ENCODE measurements at places on chromosomes 4 and X.

GRCh38 chr4:88985088-88985773 is 71.8 kb downstream of the FAM13A start:
- DNase-seq, result no peak

DNA sequence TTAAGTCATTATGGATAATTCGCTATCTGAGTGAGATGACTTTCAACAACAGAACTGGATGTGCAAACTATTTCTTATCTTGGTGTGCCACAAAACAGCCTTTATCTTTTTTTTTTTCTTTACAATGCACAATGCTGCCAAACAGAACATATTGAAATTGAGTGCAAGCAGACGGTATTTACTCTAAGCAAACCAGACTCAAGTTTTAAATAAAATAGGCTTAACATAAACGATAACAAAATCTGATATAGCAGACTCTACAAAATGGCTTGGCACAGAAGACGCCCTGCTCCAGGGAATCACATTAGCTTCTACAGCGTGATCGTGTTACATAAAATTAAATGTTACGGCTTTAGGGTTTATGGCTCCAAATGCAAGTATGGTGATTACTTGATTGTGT is 9.6 kb upstream of the STK32B start:
- DNase-seq, result no peak

DNA sequence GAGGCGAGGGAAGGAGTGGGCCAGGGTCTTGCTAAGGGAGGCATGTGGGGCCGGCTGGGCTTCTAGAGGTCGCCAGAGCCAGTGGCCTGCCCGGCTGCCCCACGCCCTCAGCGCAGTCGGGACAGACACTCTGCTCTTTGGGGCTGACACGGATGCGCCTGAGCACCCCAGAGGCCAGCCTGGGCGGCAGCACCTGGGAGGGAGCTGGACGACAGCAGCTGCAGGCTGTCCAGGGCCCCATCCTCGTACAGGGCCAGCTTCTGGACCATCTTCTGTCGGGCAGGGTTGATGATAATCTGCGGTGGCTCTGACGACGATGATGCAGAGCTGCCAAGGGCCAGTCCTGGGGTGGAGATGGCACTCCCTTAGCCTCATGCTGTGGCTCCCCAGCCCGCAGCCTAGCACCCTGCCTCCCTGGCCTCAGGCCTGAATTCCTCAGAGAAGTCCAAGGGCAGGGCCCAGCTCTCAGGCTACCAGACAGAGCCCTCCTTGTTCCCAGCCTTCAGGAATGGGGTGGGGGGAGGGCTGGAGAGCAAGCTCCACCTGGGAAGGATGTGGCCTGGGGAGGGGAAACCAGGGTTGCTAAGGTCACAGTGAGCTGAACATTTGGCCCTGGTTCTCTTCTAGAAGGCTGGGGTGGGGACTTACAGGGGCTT is 7.2 kb downstream of the IRAK1 start:
- no peak for DNase-seq

- no peak for DNase-seq
Measured at GRCh38 chr4:188399834-188400233, 260.6 kb downstream of the TRIML1 start.

- DNase-seq, result no peak
Measured at GRCh38 chr4:52945326-52945898, 83.3 kb downstream of the RASL11B start.

DNA sequence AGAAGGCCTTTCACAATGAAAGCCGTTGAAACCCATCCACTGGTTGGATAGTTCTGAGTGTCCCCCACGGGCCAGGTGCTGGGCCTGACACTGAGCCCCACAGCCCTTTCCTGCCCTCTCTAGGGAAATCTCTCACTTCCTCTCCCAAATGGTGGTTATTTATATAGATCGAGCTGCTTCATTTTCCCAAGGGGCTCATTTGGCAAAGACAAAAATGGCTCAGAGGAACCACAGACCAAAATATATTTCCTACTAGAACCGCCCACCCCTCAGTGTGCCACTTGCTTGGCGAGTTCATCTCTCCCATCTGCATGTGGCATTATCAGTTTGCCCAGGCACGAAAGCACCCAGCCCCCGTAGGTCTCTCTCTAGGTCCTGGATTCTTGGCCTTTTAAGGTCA is 53.3 kb upstream of the STIM2 start:
- DNase-seq, result no peak

DNA sequence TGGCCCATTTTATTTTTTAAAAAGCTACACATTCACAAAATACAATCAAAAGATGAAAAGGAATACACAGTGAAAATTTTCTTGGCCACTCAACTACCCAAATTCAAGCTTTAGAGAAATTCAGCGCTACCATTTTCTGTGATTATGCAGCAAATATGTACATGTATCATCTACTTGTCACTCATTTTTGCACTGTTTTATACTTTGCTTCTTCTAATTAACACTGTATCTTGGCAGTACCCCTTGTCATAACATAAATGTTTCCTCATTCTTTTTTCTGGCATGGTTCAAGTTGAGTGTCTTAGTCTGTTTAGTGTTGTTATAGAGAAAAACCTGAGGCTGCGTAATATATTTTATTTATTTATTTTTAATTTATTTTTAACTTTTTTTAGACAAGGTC is 15.7 kb upstream of the PPID start:
- no peak for DNase-seq

GRCh38 chrX:84363051-84363450 is 139.2 kb downstream of the HDX start:
- DNase-seq, result no peak

- no peak for DNase-seq
Measured at GRCh38 chrX:12452268-12452667, 314.0 kb downstream of the FRMPD4 start.

- no peak for DNase-seq
Measured at GRCh38 chr4:76655566-76656479, 220.8 kb downstream of the SHROOM3 start.

- DNase-seq, result no peak
Measured at GRCh38 chr4:98691588-98691987, 33.2 kb upstream of the TSPAN5 start.

- peak; percentile 19 for DNase-seq
Measured at GRCh38 chrX:8738588-8739189, 6.8 kb upstream of the ANOS1 start.

- no peak for DNase-seq
Measured at GRCh38 chr4:172035562-172035961, 222.4 kb downstream of the GALNTL6 start.

DNA sequence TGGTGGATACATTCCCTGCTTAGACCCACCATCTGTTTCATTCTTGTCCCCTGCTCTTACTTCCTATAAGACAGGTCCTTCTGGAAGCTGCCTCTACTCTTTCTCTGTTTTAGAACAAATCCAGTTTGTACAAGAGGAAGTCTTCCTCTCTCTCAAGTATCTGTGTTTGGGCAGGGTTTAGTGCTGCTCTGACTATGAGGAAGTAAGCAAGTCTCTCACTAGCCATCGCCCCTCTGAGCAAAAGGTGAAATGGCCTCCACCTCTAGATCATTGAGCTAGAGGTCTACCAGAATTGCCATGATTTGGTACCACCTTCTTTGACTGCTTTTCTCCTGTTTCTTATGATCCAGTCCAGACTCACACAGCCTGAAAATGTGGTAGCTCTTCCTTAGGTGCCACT is 8.4 kb downstream of the BTK start:
- no peak for DNase-seq

- no peak for DNase-seq
Measured at GRCh38 chr4:29540439-29541102, 1179.6 kb upstream of the PCDH7 start.

DNA sequence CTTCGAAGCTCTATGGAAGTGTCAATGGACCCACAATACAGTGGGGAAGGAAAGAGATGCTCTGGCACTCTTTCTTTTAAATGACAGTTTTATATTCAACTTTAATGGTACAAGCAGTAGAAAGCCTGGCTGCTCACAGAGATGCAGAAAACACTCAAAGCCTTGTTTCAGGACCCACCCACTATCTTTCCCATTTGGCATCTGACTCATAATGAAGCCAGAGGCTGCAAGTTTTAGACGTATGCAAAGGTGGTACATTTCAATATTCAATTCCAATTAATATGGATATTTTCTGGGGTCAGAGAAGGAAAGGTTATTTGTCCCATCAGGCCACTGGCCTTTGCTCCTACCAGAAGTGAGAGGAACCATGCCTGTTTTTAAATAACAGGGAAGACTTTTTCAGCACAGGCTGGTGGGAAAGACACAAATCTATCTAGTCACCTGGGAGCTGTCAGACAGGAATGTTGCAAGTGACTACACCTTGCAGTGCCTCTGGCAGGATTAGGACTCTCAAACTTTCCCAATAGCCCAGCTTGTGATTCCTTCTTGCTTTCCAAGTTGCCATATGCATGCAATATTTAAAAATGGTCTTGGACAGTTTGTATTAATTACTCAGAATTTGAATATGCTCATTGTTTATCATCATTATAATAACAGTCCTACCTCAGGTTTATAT is 70.0 kb upstream of the RAB40AL start:
- DNase-seq, result no peak

- peak; percentile 49 for DNase-seq
Measured at GRCh38 chrX:120309873-120310705, 1.2 kb downstream of the TMEM255A start.

DNA sequence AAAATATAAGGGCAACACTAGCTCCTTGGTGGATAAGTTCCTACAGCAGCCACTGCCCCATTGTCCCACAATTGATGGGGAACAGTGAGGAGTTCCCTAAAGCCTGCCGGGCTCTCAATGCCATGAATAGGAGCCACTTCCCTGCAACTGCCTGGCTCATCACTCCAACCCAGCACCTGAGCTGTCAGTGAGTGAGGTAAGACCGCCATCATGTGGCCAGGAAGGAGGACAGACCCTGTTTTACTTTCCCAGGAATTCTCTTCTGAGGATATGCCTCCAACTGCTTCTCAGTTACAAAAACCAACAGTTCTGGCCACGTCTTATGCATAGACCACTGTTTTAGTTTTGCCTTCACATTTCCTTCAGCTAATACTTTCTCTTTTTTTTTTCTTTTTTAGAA is 45.5 kb downstream of the SRPX start:
- DNase-seq, result no peak

GRCh38 chr4:107519053-107519452 is 201.0 kb downstream of the PAPSS1 start:
- no peak for DNase-seq

DNA sequence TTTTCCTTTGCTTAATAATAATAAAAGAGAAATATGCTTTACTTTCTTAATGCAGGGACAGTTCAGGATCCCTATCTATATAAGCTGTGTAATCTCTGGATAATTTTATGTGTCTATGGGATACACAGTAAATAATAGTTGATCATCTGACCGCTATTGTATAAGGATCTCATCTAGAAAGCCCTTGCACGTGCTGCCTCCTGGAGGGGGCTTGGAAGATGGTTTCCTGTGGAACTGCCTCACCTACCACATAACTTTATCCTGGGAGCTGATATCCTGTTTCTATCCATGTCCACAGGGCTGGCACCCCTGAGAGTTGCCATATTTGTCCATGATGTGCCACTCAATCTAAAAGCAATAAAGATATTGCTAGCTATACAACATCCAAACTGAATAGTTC is 139.3 kb upstream of the FRMPD4 start:
- no peak for DNase-seq

GRCh38 chrX:64427787-64428186 is 32.5 kb upstream of the MTMR8 start:
- DNase-seq, result no peak

DNA sequence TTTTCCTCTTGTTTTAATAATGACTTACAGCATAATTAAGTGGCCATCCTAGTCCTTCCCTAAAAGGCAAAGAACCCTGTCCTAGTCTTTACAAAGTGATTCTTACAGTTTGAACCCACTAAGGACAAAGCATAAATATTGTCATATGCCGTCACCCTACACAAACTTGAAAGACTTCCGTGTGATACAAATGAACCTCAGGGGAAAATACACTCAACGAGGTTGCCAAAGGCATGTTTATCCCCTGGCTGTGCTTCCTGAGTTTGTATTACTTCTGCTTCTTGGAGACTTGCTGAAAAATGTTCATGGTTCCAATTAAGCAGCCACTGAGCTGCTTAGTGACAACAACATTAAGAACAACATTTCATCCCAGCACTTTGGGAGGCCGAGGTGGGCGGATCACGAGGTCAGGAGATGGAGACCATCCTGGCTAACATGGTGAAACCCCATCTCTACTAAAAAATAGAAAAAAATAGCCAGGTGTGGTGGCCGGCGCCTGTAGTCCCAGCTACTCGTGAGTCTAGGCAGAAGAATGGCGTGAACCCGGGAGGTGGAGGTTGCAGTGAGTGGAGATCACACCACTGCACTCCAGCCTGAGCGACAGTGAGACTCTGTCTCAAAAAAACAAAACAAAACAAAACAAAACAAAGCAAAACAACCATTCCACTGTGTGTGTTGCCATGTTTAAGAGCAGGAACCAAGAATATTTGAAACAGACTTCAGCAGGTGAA is 16.2 kb downstream of the RASSF6 start:
- no peak for DNase-seq

DNA sequence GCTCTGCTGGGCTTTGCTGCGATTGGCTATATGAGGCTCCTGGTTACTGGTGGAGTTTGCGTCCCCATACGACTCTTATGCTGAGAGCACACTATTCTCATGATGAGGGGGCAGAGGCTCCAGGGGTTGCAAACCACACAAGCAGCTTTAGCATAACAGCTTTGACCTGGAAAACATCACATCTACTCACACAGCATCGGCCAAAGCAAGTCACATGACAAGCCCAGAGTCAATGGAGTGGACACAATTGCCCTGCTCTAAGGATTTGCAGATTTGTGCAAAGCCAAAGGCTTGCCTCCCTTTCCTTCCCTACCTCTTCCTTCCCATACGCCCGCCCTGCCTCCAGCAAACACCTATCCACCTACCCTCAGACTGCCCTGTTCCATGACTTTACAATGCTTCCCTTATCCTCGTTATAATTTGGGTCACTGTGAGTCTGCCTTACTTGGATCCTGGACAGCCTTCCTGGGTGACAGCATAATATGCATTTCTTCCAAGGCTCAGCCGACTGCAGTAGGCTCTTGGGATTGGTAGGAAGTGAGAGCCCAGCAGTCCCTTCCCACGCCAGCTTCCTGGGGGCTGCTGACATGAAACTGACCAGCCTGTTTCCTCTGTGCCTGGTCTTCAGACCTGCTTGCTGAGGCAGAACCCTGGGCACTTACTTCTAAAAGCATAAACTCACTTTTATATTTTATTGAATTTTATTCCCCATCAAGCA is 208.2 kb upstream of the PSAPL1 start:
- DNase-seq, result no peak

GRCh38 chr4:1790005-1790404 is 3.1 kb upstream of the FGFR3 start:
- no peak for DNase-seq

GRCh38 chrX:31969714-31970113 is 897.9 kb upstream of the FTHL17 start:
- no peak for DNase-seq

GRCh38 chr4:168900080-168900479 is 110.0 kb downstream of the CBR4 start:
- DNase-seq, result no peak

Measured in CD4-positive, alpha-beta T cell treated with Interleukin-6 for 4 hours (primary cell).